ENCODE measurements at places on chromosomes 1 and 21. TPM values are rescaled to one million over a fixed set of nuclear protein-coding genes. Genes with fewer than 3 reads are reported as not detected.
A peak's percentile ranks its signal among the peaks of the same experiment; 100 is the strongest.

- no peak overlapping the region for H3K27ac ChIP-seq
- H3K36me3 ChIP-seq, result no peaks in the 10 kb centered on the region
- no peak overlapping the region for H3K4me3 ChIP-seq
Measured at GRCh38 chr1:198641966-198642668, 3.3 kb downstream of the PTPRC start.

GRCh38 chr1:214506972-214507431 lies 44.4 kb downstream of the PTPN14 start:
- H3K4me1 ChIP-seq, result no peaks in the 10 kb centered on the region
- H3K27me3 ChIP-seq, result no peaks in the 10 kb centered on the region
- no peak overlapping the region for H3K27ac ChIP-seq
- DNase-seq, result peak; percentile 74
- no peak overlapping the region for H3K4me3 ChIP-seq

DNA sequence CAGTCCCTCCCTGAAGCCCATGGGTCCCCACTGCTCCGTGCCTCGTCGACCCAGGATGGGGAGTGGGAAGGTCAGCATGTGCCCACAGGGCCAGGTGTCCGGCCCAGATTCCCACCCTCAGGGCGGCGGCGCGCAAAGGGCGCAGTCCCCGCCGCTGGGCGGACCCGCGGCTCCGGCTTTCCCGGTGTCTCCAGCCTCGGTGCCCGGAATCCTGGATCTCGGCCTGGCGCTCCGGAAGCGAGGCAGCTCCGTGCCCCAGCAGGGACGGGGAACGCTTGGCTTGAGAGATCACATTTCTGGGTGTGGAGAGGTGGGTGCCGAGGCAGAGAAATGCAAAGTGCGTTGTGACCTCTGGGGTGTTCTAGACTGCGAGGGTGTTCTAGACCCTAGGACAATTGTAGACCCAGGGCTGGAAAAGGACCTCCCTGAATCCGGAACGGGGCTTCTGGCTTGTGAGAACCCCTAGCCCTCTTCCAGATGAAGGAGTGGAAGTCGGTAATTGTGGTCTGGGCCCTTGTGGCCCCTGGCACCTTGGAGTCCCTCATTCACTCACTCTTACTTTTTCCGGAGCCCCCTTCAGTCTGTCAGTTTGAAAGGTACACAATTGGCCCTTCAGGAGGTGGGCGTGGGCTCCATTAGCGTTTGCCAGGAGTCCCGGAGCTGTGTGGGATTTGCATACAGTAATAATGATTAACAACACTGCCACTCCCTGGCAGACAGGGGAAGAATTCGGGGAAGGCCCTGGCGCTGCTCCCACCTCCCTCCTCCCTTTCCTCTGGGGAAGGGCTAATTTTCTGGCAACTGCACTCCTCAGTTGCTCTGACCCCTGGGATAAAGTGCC lies 1.6 kb upstream of the KCND3 start:
- H3K36me3 ChIP-seq, result no peaks in the 10 kb centered on the region
- H3K27ac ChIP-seq, result no peak overlapping the region
- H3K4me3 ChIP-seq, result peak overlapping the region; percentile 55

- no peaks in the 10 kb centered on the region for H3K27me3 ChIP-seq
- DNase-seq, result no peak
- no peak overlapping the region for H3K4me3 ChIP-seq
- H3K27ac ChIP-seq, result no peak overlapping the region
- no peaks in the 10 kb centered on the region for H3K36me3 ChIP-seq
Measured at GRCh38 chr1:24594328-24594598, 38.4 kb downstream of the NCMAP start.

GRCh38 chr1:17618558-17619247 lies 79.2 kb downstream of the ARHGEF10L start:
- no peaks in the 10 kb centered on the region for H3K4me1 ChIP-seq
- H3K4me3 ChIP-seq, result no peak overlapping the region
- H3K27me3 ChIP-seq, result no peaks in the 10 kb centered on the region
- no peak for DNase-seq

Gene ZNF648
- total RNA-seq, result not detected

Gene MORC3
- 32.4 TPM for total RNA-seq

Gene PTPRF
- 197 TPM for total RNA-seq

GRCh38 chr1:167648978-167649744 lies 19.1 kb downstream of the RCSD1 start:
- no peaks in the 10 kb centered on the region for H3K4me1 ChIP-seq
- DNase-seq, result no peak
- H3K36me3 ChIP-seq, result no peaks in the 10 kb centered on the region
- no peak overlapping the region for H3K27ac ChIP-seq
- H3K4me3 ChIP-seq, result no peak overlapping the region

GRCh38 chr21:32348604-32349332 lies 44.0 kb downstream of the URB1 start:
- H3K27me3 ChIP-seq, result no peaks in the 10 kb centered on the region
- DNase-seq, result no peak
- no peaks in the 10 kb centered on the region for H3K4me1 ChIP-seq
- H3K27ac ChIP-seq, result no peak overlapping the region
- H3K4me3 ChIP-seq, result no peak overlapping the region
- H3K36me3 ChIP-seq, result peaks cover 63% of the 10 kb centered on the region

DNA sequence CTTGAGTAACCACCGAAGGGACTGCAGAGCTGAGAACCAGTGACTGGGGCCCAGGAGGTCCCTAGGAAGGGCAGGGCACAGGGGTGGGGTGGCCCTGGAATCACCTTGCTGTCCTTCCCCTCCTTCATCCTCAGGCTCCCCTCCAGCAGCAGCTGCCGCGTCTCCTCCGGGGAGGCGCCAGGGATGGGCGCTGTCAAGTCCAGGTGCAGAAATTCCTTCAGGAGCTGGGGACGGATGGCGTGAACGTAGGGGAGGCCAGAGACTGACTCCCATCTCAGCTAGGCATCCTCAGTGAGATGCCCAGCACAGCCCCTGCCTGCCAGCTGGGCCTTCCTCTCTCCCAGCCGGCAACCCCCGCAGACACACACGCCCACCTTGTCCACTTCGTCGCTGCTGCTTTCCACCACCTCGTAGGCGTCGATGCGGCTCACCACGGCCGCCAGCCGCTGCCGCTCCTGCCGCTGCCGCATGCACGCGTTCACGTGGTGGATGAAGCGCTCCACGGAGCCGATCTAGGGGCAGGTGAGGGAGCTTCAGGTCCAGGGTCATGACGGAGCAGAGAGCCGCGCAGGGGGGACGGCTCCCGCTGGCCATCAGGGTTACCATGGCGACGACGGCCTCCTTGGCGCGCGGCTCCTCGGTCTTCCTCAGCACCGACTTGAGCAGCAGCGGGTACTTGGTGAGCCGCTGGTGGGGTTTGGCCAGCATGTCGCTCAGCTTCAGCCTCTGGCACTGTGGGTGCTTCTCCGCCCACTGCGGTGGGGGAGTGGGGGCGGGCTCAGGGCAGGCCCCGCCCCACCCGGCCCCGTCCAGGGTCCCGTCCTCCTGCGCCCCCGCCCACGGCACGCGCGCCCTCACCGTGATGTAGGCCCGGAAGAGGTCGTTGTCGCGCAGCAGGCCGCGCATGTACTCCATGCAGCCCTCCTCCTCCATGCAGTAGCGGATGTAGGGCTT lies 4.4 kb upstream of the TNFRSF25 start:
- no peak overlapping the region for H3K27ac ChIP-seq
- no peaks in the 10 kb centered on the region for H3K27me3 ChIP-seq
- H3K4me1 ChIP-seq, result no peaks in the 10 kb centered on the region
- no peak overlapping the region for H3K4me3 ChIP-seq

DNA sequence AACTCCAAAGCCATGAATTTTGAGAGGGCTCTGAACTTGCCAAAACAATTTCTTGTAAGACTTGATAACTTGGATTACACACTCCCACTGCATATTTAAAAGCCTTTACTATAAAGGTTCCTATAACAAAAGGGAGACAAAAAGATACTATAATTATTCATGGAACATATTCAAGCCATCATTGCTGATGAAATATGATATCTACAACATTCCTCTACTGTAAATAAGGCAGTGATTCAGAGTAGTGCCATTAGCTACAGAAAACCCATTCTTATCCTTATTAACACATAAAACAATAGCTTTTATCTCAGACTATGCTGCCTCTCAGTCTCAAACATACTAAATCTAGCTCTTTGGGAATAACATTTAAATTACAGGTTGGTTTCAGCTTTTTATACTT lies 675.5 kb upstream of the CXADR start:
- H3K4me3 ChIP-seq, result no peak overlapping the region
- no peaks in the 10 kb centered on the region for H3K4me1 ChIP-seq
- no peak for DNase-seq

Gene GPR37L1
- total RNA-seq, result 0.13 TPM

Gene MIXL1
- total RNA-seq, result 0.16 TPM

Gene TSPEAR
- total RNA-seq, result 0.22 TPM

Gene ITLN2
- total RNA-seq, result not detected

- no peaks in the 10 kb centered on the region for H3K27me3 ChIP-seq
- no peak overlapping the region for H3K27ac ChIP-seq
- H3K36me3 ChIP-seq, result no peaks in the 10 kb centered on the region
- H3K4me3 ChIP-seq, result no peak overlapping the region
Measured at GRCh38 chr1:102174259-102174863, 177.6 kb upstream of the OLFM3 start.

Gene NHLH1
- total RNA-seq, result 0.09 TPM

Gene HTR6
- not detected for total RNA-seq

Gene ST7L
- 20.6 TPM for total RNA-seq

Gene PPIAL4G
- total RNA-seq, result 0.35 TPM

DNA sequence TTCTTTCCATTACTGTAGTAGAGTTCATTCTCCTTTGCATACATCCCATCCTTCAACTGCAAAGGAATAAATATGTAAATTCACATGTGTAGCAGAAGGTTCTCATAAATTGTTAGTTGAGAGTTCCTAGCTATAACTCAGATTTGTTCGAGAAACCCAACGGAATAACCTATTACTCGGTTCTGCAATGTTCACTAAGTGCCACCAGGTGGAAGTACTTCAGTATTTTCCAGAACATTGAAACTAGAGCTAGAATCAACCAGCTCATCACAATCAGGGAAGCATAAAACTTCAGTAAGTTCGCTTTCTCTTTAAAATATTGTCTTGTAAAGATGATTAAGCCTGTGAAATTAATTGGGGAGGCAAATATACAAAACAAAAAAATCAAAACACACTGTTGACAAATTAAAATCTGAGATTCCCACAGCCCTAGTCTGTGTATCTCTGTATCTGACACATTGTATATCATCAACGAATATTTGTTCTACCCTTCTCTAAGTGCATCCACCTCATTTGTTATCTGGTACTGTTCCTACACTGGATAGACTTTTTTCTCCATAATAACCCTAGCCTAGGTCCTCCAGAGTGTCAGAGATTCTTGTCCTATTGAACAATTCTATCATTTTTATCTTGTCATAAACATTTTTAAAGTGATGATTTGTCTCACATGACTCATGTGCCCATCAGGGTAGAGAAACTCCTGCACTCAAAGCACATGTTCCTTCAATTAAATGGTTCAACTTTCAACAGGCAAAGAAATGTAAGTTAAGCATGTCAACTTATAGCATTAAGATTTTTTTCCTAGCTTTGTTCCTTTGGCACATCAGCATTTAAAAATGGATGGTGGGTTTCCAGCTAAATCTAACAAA lies 31.9 kb downstream of the MROH9 start:
- H3K4me1 ChIP-seq, result no peaks in the 10 kb centered on the region
- H3K27me3 ChIP-seq, result no peaks in the 10 kb centered on the region
- H3K27ac ChIP-seq, result no peak overlapping the region
- no peak for DNase-seq
- H3K36me3 ChIP-seq, result no peaks in the 10 kb centered on the region

Gene DISP3
- total RNA-seq, result 0.19 TPM

- no peaks in the 10 kb centered on the region for H3K27me3 ChIP-seq
- no peak overlapping the region for H3K27ac ChIP-seq
- no peaks in the 10 kb centered on the region for H3K36me3 ChIP-seq
- no peaks in the 10 kb centered on the region for H3K4me1 ChIP-seq
Measured at GRCh38 chr1:15755646-15756040, 3.0 kb upstream of the FBLIM1 start.

GRCh38 chr1:151992303-151993083 lies 1.2 kb downstream of the S100A10 start:
- peak overlapping the region; percentile 68 for H3K4me3 ChIP-seq
- H3K27ac ChIP-seq, result peak overlapping the region; percentile 95
- H3K4me1 ChIP-seq, result peaks cover 6% of the 10 kb centered on the region
- H3K36me3 ChIP-seq, result no peaks in the 10 kb centered on the region
- peak; percentile 42 for DNase-seq

Gene SPRR1A
- total RNA-seq, result not detected

- no peak for DNase-seq
- H3K27me3 ChIP-seq, result no peaks in the 10 kb centered on the region
- H3K36me3 ChIP-seq, result no peaks in the 10 kb centered on the region
- H3K27ac ChIP-seq, result no peak overlapping the region
- H3K4me1 ChIP-seq, result no peaks in the 10 kb centered on the region
- no peak overlapping the region for H3K4me3 ChIP-seq
Measured at GRCh38 chr1:28447679-28448078, 58.2 kb upstream of the RCC1 start.

GRCh38 chr1:170214117-170215032 lies 68.6 kb downstream of the NTMT2 start:
- no peak for DNase-seq
- H3K4me1 ChIP-seq, result no peaks in the 10 kb centered on the region
- no peak overlapping the region for H3K27ac ChIP-seq
- no peaks in the 10 kb centered on the region for H3K36me3 ChIP-seq
- H3K27me3 ChIP-seq, result no peaks in the 10 kb centered on the region

DNA sequence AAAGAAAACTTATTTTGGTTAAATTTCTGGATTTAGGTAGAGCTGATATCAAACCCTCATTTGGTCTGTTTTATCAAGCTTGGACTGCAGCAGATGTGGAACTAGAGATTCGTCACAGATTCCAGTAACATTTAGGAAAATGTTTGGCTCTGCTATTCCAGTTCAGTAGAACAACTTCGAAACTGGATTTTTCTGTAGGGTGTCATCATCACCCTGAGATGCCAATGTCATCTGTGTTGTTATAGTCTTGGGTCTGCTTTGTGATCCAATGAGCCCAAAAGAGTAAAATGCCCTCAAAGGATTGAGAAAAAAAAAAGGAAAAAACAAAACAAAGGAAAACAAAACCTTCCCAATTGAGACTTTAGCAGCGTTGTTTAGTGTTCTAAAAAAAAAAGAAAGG lies 55.4 kb downstream of the LAMC2 start:
- no peaks in the 10 kb centered on the region for H3K36me3 ChIP-seq
- no peaks in the 10 kb centered on the region for H3K27me3 ChIP-seq
- no peak for DNase-seq
- no peak overlapping the region for H3K4me3 ChIP-seq

GRCh38 chr1:160814316-160814715 lies 18.3 kb downstream of the LY9 start:
- H3K27me3 ChIP-seq, result no peaks in the 10 kb centered on the region
- DNase-seq, result no peak
- H3K4me1 ChIP-seq, result no peaks in the 10 kb centered on the region
- H3K27ac ChIP-seq, result no peak overlapping the region

Data from kidney (tissue), 22 donors.